Hepatic stellate cell (primary cell): ENCODE measurements at places on chromosomes 3 and 15.
A peak's percentile ranks its signal among the peaks of the same experiment; 100 is the strongest.

GRCh38 chr3:50583897-50584296, 14.6 kb downstream of the HEMK1 start:
- no peak for DNase-seq

- DNase-seq, result no peak
Measured at GRCh38 chr3:54122324-54123002, at the start of gene CACNA2D3. Gene CACNA2D3, plus strand, starts transcription at chr3:54122552.

DNA sequence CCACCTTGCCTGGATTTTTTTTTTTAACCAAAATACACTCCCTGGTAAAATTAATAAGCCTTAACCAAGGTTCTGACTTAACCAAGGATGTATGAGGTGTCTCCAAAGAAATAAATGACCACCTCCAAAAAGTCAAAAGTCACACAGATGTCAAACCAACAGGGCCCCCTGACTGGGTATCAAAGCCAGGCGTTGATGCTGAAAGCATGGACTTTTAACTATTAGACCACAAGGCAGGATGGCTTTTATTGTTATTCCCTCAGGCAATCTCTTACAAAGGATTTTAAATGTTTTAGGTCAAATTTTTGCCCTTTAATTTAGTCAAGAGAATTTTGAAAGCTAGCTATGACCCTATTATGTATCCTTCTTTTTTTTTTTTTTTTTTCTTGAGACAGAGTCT, 60.4 kb downstream of the OSTN start:
- no peak for DNase-seq

DNA sequence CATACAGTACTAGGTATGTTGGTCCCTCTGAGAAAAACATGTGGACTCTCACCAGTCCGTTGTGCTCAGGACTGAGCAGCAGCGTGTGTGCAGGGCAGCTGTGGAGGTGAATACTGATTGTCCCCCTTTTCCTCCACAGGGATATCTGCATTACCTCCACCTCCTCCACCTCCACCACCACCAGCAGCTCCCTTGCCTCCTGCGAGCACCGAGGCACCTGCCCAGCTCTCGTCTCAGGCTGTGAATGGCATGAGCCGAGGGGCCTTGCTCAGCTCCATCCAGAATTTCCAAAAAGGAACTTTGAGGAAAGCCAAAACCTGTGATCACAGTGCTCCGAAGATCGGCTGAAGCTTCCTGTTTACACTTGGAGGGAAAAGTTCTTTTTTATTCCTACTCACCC, 9.0 kb downstream of the PDHB start:
- no peak for DNase-seq

- no peak for DNase-seq
Measured at GRCh38 chr3:169668957-169669741, 5.6 kb upstream of the MECOM start.

DNA sequence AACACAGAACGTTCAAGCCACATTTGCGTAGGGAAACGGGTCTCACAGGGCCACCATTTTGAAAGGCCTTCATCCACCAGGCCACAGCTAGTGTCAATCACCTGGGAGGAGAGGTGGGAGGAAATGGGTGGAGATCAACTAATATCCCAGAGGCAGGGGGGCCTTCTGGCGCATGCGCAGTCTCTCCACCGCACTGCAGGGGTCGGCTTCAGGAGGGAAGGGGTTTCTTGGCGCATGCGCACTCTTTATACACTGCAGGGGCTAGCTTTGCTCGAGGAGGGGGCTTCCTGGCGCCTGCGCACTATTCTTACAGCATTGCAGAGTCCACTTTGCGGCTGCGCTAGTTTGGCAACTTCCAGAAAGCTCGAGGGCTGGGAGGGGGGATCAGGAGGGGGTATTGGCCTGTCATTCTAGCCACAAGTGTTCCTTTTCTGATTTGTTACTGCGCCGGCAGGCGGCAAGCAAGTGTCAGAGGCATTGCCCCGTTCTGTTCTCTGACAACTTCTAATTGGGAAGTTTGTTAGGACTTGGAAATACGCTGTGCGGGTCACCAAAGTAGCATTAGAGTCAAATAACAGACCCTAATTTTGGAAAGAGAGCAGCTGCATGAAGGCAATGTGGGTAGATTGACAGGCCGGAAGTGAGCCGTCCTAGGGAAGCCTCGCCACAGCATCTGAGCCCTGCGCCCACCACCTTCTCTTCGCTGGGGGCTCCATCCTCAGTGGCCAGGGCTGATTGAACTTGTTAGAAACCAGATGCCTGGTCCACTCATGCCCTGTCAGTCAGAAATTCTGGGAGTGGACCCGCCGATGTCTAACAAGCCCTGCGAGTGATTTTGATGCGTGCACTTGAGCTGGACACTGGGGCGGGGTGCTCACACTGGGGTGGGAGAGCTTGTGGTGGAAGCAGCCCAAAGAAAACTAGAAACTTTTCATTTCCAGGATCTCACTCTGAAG, 173.5 kb upstream of the NDN start:
- DNase-seq, result no peak

- no peak for DNase-seq
Measured at GRCh38 chr3:17023006-17023664, 138.4 kb downstream of the PLCL2 start.

- no peak for DNase-seq
Measured at GRCh38 chr3:44050867-44051266, 190.8 kb upstream of the TOPAZ1 start.

DNA sequence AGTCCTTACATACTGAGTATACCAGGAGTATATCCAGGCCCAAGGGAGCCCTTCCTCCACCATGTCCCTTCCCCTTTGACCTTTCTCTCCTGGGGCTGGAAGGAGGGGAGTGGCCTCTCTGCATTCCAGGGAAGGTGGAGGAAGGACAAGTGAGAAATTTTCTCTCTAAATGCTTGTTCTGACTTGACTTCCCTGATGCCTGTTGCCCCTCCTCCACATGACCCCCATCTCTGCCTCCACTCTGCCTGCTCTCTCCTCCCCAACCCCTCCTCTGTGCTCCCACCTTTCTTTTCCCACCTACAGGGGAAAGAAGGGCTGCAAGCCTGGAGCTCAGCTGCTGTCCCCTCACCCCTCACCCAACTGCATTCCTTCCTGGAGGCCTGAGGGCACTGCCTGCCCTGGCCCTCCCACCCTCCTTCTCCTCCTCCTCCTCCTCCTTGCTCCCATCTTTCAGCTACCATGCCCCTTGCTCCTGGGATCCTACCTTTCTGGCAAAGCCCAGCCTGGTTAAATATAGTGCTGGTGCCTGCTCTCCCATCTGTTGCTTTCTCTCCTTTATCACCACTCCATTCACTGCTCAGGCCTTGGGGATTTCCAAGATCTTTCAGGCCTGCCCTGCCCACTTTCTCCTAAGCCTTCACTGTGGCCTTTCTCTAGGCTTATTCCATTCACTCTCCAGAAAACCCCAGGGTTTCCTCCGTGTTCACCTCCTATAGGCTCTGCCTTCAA, 8.5 kb upstream of the DAG1 start:
- peak; percentile 26 for DNase-seq

DNA sequence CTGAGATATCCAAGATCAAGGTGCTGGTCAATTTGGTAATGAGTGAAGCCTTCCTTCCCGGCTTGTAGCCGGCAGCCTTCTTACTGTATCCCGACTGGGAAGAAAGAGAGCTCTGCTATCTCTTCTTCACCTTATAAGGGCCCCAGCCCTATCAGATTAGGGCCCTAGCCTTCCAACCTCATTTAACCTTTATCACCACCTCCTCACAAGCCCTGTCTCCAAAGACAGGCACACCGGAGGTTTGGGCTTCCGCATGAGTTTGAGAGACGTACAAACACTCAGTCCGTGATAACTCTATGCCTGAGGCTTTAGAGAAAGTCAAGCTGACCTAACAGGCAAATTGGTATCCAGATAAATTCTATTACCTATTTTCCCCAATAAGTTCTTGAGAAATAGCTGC, 243.9 kb downstream of the OPA1 start:
- no peak for DNase-seq

DNA sequence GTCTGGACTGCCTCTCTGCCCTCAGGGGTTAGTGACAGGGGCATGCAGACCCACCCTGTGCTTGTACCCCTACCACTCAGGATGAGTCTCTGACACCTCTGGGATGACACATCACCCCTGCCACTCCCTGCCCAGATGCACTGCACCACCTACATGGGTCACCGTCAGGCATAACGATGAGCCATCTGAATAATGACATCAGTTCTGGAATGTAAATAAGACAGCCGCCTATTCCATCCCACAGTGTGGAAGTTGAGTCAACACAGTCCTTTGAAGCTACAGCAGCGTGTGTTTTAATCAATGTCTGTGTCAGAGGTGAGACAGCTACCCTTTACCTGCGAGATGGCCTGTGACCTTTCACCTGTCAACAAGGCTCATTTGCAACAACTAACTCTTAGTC, 268.7 kb upstream of the ARRDC4 start:
- no peak for DNase-seq

- peak; percentile 1 for DNase-seq
Measured at GRCh38 chr3:86563400-86563970, 427.5 kb downstream of the VGLL3 start.

GRCh38 chr3:193346259-193346658, 32.3 kb downstream of the ATP13A5 start:
- no peak for DNase-seq

- DNase-seq, result no peak
Measured at GRCh38 chr15:70284438-70285214, 186.9 kb upstream of the TLE3 start.

- no peak for DNase-seq
Measured at GRCh38 chr15:29637555-29637954, 184.7 kb downstream of the TJP1 start.

GRCh38 chr15:74380361-74381189, 13.1 kb upstream of the CYP11A1 start:
- DNase-seq, result no peak

GRCh38 chr3:148232389-148232788, 465.3 kb upstream of the AGTR1 start:
- no peak for DNase-seq

DNA sequence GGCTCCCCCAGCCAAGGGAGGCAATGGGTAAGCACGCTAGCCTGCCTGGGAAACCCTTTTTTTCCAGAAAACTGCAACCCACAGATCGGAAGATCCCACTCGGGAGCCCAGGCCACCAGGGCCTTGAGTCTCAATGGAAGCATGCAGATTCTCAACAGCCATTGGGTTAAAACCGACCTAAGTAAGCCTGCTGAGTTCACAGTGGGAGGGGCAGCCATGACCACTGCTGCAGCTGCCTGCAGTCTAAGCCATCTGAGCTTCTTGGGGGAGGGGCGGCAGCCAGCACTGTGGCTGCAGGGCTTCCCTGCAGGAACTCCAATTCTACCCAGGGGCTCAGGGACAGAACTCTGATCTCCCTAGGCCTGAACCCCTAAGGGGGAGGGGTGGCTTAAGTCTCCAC, 82.0 kb downstream of the DPPA2 start:
- DNase-seq, result no peak

- no peak for DNase-seq
Measured at GRCh38 chr3:42690191-42690590, 4.9 kb downstream of the KLHL40 start.

DNA sequence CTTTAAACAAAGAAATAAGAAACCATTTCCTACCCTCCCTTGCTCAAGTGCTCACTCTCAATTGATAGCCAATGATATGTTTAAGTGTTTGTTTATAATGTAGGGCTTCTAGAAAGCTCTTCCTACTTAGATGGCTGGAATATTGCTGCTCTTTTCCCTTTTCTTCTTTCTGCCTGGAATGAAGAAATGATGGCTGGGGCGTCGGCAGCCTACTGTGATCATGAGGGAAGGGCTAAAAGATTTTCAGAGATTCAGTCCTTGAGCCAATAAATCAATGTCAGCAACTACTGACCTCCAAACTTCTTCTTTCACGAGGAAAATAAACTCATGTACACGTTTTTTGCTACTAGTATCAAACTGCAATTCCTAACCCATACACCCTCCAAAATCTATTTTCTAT, 2.1 kb upstream of the GPR27 start:
- no peak for DNase-seq

- no peak for DNase-seq
Measured at GRCh38 chr3:51004235-51004634, 329.5 kb downstream of the DOCK3 start.

GRCh38 chr3:156605686-156606605, 51.0 kb upstream of the SSR3 start:
- peak; percentile 77 for DNase-seq

DNA sequence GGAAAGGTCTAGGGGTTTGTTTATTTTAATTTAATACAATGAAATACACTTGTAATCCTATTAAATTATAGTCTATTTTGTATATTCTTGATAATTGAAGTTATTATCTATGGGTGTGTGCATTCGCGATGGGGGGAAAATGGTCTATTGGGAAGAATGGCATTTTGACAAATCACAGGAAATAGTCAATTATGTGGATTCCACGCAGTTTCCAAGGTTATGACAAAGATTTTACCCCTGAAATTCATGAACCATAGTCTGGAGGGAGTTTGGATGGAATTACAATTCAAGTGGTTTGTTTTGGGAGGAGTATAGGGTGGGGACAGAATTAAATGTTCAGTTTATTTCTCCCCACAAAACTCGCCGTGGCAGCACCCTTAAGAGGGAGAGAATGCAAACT, 66.5 kb downstream of the RBMS3 start:
- no peak for DNase-seq

DNA sequence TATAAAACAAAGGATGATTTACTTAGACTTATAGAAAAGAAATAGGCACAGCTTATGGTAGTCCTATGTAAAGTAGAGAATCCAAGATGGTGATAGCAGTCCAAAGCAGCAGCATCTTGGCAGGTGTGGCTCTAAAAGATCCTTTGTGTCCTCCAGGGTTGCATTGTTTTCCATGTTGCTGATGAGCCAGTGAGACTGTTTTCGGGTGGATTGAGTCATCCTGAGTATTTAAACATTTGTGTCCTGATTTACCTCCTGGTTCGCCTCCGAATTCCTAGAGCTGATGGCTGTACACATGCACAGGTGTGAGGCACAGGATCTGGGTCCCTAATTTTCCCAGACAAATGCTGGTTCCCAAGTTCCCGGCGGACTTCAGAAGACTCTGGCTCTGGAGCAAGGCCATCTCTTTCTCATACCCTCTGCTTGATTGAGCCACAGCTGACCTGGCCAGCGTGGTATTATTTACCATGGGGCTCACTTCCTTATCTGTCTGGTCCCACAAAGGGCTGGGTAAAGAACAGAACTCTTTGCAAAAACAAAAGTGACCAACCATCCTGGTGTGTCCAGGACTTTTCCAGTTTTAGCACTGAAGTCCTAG, 51.0 kb downstream of the ARNT2 start:
- no peak for DNase-seq

- DNase-seq, result peak; percentile 5
Measured at GRCh38 chr15:93997071-93997658, 234.2 kb upstream of the MCTP2 start.

GRCh38 chr3:20997183-20997582, 753.8 kb downstream of the ZNF385D start:
- no peak for DNase-seq

GRCh38 chr15:62901909-62902546, 140.5 kb upstream of the TPM1 start:
- no peak for DNase-seq

DNA sequence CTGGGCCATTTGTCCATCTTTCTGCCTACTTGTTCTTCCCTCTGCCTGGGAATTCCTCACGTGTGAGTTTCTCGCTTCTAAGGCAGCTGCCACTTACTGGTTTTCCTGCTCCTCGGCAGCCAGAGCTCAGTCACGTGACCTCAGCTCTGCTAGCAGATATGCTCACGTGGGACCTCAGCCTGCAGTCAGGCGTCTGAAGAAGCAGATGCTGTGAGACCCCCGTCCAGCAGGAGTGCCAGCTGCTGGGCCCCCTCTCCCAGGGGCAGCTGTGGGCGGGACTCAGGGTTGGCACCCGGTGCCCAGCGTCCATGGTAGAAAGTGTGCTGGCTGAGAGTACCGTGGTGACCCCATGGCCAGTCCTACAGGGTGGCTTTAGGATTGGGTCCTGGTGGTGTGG, 161.3 kb upstream of the TLE3 start:
- peak; percentile 60 for DNase-seq

GRCh38 chr15:72235298-72235697, 4.3 kb upstream of the PKM start:
- no peak for DNase-seq
